Cardiac septum (tissue), 1 donor: ENCODE measurements at places on chromosomes 13 and 19.

DNA sequence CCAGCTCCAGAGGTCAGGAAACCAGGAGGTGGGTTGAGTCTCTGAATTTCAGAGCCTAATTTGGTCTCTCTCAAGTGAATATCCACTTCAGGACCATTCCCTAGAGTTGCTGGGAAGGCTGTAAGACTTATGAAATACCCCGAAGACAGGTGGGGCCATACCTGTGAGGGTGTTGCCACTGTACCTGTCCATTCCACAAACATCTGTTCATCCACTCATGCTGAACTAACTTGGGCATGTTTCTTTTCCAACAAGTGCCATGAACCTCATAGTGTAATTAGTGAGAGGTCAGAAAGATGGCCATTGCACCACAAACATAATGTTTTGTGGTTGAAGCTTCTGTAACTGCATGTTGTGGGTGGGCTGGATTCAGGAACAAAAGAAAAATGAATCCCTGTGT lies 7.8 kb downstream of the ILF3 start:
- DNase-seq: no peak

DNA sequence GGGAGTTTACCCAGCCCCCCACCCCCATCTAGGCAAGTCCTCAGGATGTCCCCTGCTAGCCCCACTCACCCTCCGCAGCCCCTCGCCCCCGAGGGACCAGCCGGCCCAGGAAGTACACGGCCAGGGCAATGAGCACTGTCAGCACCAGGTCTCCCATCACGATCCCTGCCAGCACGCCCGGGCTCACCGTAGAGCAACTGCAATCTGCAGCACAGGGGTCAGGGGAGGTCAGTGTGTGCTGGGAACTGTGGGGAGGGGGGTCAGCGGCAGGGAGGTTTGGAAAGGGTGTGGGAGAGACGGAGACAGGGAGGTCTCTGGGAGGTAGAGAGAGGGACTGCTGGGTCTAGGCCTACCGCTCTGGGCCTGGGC lies 734 bp downstream of the TYROBP start:
- no peak for DNase-seq

- no peak for DNase-seq
These were observed 65.2 kb downstream of the SCEL start for GRCh38 chr13:77600701-77601100.

- no peak for DNase-seq
These were observed 50.2 kb upstream of the NFIC start for GRCh38 chr19:3316132-3316648.

DNA sequence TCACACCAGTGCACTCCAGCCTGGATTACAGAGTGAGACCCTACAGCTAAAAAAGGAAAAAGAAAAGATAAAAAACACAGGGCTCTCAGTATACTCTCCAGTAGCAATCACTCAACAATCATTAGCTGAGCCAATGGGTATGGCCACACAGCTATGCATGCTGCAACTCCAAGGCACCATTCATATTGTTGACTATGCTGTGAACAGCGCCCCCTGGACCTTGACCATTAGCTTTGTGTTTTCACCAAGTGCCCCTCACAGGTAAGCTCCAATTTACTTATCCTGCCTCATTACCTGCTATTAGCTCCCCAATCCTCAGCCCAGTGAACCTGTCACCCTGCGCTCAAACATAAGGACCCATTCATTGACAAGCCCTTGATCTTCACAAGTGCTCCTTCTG lies 35.8 kb downstream of the ZIC5 start:
- no peak for DNase-seq
